ENCODE measurements at places on chromosomes 1 and 21.

DNA sequence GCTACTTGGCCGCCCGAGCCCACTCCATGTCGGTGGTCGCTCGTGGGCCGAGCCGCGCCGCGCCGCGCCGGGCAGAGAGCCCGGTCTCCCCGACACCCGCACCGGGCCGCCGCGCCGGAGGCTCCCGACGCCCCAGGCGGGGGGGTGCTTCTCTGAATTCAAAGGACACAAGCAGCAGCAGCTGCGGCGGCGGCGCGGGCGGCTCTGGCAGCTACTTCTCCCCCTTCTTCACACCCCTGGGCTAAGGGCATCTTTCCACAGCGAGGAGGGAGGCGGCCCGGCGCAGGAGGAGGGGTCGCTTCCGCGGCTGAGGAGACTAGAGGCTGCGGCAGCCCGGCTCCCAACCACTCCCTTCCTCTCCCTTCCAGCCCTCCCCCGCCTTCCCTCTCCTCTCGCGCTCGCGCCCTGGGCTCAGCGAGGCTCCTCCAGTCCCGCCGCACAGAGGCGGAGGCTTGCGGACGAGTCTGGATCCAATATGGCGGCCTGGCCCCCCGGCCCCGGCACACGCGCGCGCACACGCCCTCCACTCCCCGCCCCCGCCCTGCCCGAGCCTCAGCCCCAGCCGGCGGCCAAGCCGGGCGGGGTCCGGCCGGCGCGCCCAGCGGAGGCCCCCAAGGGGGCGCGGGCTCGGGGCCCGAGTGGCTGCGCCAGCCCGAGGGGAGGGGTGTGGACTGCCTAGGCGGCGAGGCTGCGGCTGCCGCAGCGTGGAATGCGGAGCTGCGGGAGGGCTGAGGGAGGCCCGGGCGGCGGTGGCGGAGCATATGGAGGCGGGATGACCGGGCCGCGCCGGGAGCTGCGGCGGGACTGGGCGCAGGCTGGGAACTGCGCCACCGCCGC lies at the start of gene CDC42BPA:
CDC42BPA (minus strand) TSS at position 477 of the 837 bp plus-strand sequence. CDS start 1,310 bp downstream, outside the sequence.
- peak; percentile 39 for DNase-seq

- DNase-seq: no peak
These were observed 426.8 kb upstream of the ADAMTS5 start for GRCh38 chr21:27393726-27394125.

DNA sequence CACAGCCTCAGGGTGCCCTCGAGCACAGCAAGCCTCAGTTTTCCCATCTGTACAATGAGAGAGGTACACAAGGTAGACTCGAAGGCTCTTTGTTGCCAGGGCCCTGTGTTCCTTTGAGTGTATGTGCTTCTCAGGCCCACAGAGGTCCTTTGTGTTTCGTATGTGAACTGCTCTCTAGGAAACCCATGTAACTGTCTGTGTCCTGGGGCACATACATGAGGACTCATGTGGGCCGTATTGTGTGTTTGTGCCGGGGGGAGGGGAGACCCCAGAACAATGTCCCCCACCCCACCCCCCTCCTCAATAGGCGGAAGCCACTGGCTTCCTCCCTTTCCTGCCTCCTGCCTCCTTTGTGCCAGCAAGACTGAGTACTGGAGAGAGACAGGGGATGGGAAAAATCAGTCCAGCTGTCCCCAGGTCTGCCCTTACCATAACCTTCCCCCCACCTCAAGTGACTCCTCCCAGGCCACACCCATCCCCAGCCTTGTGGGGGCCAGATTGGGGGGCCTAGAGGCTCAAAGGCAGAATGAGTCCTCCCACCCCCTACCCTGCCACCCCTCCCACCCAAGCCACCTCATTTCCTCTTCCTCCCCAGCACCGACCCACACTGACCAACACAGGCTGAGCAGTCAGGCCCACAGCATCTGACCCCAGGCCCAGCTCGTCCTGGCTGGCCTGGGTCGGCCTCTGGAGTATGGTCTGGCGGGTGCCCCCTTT lies at the start of gene TIE1:
TIE1 (plus strand) TSS at position 605 of the 717 bp plus-strand sequence; CDS start at position 695, 90 bp downstream.
- no peak for DNase-seq

- no peak for DNase-seq
These were observed 7.7 kb upstream of the ATP1A1 start for GRCh38 chr1:116365353-116365780.

DNA sequence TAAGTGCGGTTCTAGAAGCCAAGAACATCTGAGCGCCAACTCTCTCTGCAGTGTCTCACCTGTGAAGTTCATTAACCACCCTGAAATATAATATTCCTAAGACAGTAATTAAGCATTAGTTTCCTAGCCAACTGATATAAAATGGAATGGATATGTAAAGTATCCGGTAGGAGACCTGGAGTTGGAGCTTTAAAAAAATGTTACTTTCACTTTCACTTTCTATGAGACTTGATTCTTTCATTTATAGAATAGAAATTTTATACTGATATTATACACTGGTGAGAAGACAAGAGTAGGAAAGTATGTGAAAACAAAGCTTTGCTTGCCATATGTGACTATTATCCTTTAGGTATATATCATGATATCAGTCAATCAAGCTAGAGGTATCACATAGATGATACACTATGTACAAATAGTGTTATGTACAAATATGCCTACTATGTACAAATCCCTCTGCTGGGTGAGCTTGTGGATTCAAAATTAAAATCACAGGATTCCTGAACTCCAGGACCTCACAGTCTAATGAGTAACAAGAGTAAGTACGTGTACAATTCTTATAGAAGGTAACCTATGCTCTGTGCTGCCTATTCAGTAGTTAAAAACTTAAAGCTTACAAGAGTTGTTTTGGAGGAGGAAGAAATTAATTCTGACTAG lies 934.2 kb downstream of the TTLL7 start:
- DNase-seq: no peak

GRCh38 chr1:110120960-110121561 lies 8.8 kb downstream of the UBL4B start:
- DNase-seq: no peak

DNA sequence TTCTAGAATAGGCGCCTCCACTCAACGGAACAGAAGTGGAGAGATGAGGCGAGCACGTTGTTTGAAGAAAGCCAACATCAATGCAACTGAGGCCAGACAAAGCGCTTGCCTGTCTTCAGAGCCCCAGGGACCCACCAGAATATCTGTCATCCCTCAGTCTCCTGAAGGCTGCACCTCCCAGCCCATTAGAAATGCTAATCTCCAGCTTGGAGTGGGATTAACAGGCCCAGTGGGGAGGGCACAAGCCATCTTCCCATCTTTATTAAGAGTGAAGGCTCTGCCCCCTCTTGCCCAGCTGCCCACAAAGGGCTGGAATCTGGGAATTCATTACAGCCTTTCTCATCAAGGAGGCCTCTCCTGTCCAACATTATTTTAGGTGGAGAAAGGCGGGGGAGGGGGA lies 16.8 kb upstream of the CNTN2 start:
- DNase-seq: no peak

DNA sequence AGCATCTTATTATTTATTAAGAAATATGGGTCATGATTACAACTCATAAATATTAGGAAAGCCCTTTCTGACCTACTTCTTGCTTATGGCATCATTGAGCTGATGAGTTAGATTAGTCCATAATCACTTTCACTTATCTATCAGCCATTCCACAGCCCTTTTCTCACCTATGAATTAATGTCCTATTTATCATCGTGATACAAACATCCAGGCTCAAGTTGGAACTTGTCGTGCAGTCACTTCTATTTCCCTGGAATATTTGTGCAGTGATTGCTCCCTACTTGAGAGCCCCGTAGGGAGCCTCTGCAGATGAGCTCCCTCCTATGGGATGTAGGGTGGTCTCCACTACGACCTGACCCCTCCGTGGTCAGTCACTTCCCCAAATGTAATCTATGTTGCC lies 8.1 kb upstream of the F3 start:
- no peak for DNase-seq

GRCh38 chr1:9612871-9613624 lies 24.3 kb downstream of the TMEM201 start:
- DNase-seq: no peak

GRCh38 chr1:26848941-26849774 lies 13.8 kb upstream of the SFN start:
- DNase-seq: no peak

- DNase-seq: peak; percentile 68
These were observed 72.9 kb downstream of the AGPAT3 start for GRCh38 chr21:43937891-43938309.

DNA sequence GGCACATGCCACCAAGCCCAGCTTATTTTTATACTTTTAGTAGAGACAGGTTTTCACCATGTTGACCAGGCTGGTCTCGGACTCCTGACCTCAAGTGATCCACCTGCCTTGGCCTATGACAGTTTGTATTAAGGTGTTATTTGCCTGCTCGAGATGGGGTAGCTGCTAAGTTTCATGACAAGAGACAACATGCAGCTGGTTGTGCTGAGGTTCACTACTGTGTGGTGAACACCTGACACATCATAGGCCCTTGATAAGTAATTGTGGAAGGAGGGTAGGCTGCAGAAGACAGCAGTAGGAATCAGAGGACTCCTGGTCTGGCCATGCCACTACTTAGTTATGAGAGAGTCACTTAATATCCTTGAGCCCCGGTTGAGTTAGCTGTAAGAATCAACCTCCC lies 46.2 kb downstream of the PLPP3 start:
- DNase-seq: no peak

GRCh38 chr1:171267391-171267790 lies 19.1 kb downstream of the FMO1 start:
- DNase-seq: no peak

- DNase-seq: peak; percentile 55
These were observed 19.5 kb upstream of the SMYD2 start for GRCh38 chr1:214261206-214262123.

DNA sequence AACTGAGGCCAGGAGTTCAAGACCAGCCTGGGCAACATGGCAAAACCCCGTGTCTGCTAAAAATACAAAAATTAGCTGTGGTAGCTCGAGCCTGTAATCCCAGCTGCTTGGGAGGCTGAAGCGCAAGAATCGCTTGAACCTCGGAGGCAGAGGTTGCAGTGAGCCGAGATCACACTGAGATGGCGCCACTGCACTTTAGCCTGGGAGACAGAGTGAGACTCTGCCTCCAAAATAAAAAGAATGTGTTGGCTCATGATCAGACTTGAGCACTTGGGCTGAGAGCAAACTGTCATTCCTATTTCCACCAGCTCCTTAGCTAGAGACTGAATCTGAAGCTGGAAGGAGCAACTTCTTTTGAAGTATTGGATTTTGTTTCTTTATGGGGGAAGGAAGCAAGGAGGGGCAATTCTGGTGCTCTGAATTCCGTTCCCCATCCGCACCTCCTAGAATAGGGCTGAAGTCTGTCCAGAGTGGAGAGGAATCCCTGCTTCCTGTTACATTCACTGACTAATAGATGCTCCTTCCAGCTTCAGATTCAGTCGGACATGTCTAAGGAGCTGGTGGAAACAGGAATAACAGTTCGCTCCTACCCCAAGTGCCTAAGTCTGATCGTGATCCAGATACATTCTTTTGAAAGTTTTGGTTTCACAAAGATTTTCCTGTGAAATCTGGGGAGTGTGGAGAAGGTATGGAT lies 3.8 kb downstream of the ZNF672 start:
- no peak for DNase-seq

GRCh38 chr1:47637111-47637685 lies 199.4 kb downstream of the FOXD2 start:
- DNase-seq: no peak
